Activated T-helper 2 cell treated with anti-CD3 and anti-CD28 coated beads, Interferon-gamma antibody, Interleukin-2, Interleukin-4, amounts not matched to agents 10 μg/mL and 5 μg/mL and 100 μg/mL, durations not matched to agents 14 hours and 24 hours and 36 hours (primary cell): ENCODE measurements at places on chromosomes 3 and 15.

DNA sequence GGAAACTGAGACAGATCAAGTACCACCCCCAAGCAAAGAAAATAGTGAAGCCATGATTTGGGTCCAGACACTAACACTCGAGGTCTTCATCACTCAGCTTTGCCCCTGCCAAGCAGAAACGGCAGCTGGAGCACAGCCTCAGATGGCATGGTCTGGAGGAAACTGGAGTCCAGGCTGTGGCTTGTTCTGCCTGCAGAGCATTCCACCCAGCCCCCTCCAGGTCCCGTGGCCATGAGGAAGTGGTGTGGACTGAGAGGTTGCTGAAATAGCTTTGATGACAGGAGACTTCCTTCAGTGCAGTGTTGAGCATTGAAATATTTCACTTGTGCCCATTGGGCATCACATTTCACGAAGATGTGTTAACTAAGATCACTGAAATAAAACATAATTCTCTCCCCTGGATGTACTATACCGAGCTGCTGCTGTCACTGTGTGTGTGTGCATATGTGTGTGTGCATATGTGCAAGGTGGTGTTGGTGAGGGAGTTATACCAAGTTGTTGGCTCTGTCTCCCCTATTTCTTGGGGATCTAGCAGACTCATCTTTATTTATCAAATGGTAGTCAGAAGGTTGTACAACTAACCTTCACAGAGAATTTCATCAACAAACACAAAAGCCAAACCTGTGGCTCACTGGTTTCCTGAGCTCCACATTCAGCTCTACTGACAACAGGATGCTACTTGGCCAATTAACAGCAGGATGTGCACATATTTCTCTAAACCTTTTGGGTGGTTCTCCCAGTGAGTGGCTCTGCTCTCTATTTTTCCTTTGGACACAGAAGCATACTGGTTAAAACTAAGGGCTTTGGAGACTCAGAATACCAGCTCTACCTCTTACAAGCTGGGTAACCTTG is 660.1 kb upstream of the CFAP20DC start:
- H3K4me1 ChIP-seq = peaks cover 2% of the 10 kb centered on the region
- H3K4me3 ChIP-seq = no peak overlapping the region
- H3K36me3 ChIP-seq = peaks cover 11% of the 10 kb centered on the region
- no peak for DNase-seq
- H3K27me3 ChIP-seq = peaks cover 2% of the 10 kb centered on the region

- H3K27ac ChIP-seq = no peak overlapping the region
- no peak for DNase-seq
- no peaks in the 10 kb centered on the region for H3K36me3 ChIP-seq
- no peaks in the 10 kb centered on the region for H3K4me1 ChIP-seq
Observed at GRCh38 chr3:103170651-103171050, 735.8 kb downstream of the ZPLD1 start.

GRCh38 chr3:25130724-25131520 is 297.1 kb upstream of the RARB start:
- no peak overlapping the region for H3K27ac ChIP-seq
- no peak for DNase-seq
- H3K4me3 ChIP-seq = no peak overlapping the region
- no peaks in the 10 kb centered on the region for H3K36me3 ChIP-seq
- H3K4me1 ChIP-seq = no peaks in the 10 kb centered on the region

- H3K27me3 ChIP-seq = no peaks in the 10 kb centered on the region
- no peaks in the 10 kb centered on the region for H3K4me1 ChIP-seq
- no peaks in the 10 kb centered on the region for H3K36me3 ChIP-seq
- H3K27ac ChIP-seq = no peak overlapping the region
- H3K4me3 ChIP-seq = no peak overlapping the region
Observed at GRCh38 chr15:62244762-62245161, 79.7 kb upstream of the C2CD4B start.

DNA sequence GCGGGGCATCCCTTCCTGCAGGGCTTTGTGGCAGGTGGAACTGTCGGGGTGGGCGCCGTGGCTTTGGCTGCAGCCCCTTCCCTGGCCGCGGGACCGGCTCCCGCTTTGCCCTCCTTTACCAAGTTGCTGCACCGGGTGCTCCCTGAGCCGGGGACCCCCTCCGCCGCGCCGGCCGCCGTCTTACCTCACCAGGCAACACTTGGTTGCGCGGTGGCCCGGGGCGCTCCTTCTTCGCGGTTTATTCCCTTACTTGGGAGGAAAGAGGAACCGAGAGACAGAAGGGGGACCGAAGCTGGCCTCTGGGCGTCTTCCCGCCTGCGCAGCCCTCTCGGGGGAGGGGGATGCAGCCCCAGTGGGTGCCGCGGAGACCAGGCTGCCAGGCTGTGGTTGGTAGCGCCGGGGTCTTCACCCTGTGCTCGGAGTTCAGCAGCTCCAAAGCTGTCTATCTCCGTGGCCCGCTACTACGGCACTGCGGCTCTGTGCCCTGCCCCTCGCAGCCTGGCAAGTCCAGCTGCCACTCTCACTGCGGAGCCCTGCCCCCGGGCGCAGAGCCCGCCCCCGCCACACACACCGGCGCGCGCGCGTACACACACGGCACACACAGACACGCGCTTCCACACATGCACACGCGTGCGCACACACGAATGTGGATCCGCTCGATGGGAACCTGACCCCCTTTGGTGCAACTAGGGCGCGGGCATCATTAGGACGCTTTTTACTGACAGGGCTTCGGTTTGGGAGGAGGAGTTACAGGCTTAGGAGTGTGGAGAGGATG is at the start of gene DGKG:
Gene DGKG (minus strand): TSS at position 473 of the 775 bp plus-strand sequence. CDS start 41,775 bp downstream, outside the sequence.
- peaks cover 51% of the 10 kb centered on the region for H3K27me3 ChIP-seq
- H3K27ac ChIP-seq = no peak within 1 kb of the TSS
- H3K4me1 ChIP-seq = no peaks in the 10 kb centered on the region
- H3K36me3 ChIP-seq = no peaks in the 10 kb centered on the region
- DNase-seq = no peak
- no peak within 1 kb of the TSS for H3K4me3 ChIP-seq

- H3K27ac ChIP-seq = no peak overlapping the region
- no peaks in the 10 kb centered on the region for H3K27me3 ChIP-seq
- H3K36me3 ChIP-seq = no peaks in the 10 kb centered on the region
- no peak for DNase-seq
- H3K4me3 ChIP-seq = no peak overlapping the region
Observed at GRCh38 chr15:57914350-57915055, 151.0 kb downstream of the ALDH1A2 start.

GRCh38 chr3:192869131-192870031 is 48.3 kb downstream of the MB21D2 start:
- DNase-seq = no peak
- H3K27me3 ChIP-seq = no peaks in the 10 kb centered on the region
- no peak overlapping the region for H3K4me3 ChIP-seq
- peaks cover 6% of the 10 kb centered on the region for H3K36me3 ChIP-seq

DNA sequence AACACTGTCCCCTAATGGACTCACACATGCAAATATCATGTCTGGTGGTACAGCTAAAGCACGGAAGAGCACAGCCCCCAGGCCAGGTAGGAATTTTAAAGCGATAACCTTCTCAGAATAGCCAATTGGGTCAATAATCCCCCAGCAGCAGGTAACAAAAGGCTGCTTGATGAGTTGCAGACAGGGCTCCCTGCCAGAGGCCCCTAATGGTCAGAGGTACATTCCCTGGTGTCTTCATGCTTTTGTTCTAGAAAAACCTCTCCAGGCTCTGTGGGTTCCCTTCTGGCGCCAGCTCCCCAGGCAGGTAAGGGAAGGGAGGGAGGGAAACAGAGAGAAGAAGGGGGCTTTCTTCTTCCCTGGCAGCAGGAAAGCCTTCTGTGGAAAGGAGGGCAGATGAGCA is 43.4 kb upstream of the PRTG start:
- H3K27ac ChIP-seq = no peak overlapping the region
- H3K36me3 ChIP-seq = no peaks in the 10 kb centered on the region
- DNase-seq = no peak
- H3K4me1 ChIP-seq = no peaks in the 10 kb centered on the region

GRCh38 chr3:10631224-10631623 is 125.8 kb upstream of the ATP2B2 start:
- H3K4me3 ChIP-seq = no peak overlapping the region
- H3K27ac ChIP-seq = no peak overlapping the region
- DNase-seq = no peak

DNA sequence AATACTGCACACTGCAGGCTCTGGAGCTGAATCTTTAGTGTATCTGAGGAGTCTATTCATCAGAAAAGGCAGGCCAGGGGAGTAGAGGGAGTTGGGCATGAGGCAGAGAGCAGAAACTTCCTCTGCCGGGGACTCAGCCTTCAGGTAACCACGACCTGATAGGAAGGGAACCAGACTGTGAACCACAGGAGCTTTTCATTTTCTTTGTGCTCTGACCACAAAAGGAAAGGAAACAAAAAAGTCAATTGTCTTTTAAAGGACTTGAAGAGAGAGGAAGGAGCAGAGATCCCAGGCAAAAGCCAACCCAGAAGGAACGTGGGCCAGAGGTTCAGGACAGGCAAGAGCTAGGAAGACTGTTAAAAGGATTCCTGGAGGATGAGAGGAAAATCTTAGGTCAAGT is 573.3 kb downstream of the EPHB1 start:
- no peak for DNase-seq
- H3K4me1 ChIP-seq = no peaks in the 10 kb centered on the region
- no peak overlapping the region for H3K4me3 ChIP-seq

GRCh38 chr15:96296264-96296663 is 34.2 kb upstream of the NR2F2 start:
- H3K36me3 ChIP-seq = no peaks in the 10 kb centered on the region
- no peak overlapping the region for H3K27ac ChIP-seq
- no peak overlapping the region for H3K4me3 ChIP-seq
- no peak for DNase-seq

GRCh38 chr3:41212088-41212487 is 12.8 kb downstream of the CTNNB1 start:
- no peak overlapping the region for H3K4me3 ChIP-seq
- H3K4me1 ChIP-seq = peaks cover 54% of the 10 kb centered on the region
- H3K27me3 ChIP-seq = no peaks in the 10 kb centered on the region
- peaks cover 50% of the 10 kb centered on the region for H3K36me3 ChIP-seq
- no peak overlapping the region for H3K27ac ChIP-seq

DNA sequence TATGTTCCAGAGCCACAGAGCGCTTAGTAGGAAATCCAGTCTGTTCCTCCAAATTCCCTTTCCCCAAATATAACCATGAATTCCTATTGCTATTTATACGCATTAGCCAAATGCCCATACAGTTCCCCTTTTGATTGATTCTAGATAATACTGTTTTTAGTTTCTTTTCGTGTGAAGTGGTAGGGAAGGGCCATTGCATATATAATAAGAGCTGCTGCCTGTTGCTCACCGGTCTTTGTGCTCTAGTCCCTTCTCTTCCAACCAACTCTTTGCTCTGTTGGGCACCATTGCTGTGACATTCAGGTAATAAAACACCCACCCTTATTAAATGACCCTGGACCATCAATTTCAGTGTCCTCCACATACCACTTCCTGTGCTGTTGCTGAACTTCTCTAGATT is 379.9 kb upstream of the KCNMB2 start:
- H3K4me3 ChIP-seq = no peak overlapping the region
- H3K4me1 ChIP-seq = peaks cover 1% of the 10 kb centered on the region
- no peak for DNase-seq
- H3K27ac ChIP-seq = no peak overlapping the region

GRCh38 chr3:153032891-153033290 is 129.1 kb upstream of the RAP2B start:
- H3K4me3 ChIP-seq = no peak overlapping the region
- H3K4me1 ChIP-seq = no peaks in the 10 kb centered on the region
- peaks cover 18% of the 10 kb centered on the region for H3K27me3 ChIP-seq
- H3K36me3 ChIP-seq = no peaks in the 10 kb centered on the region

DNA sequence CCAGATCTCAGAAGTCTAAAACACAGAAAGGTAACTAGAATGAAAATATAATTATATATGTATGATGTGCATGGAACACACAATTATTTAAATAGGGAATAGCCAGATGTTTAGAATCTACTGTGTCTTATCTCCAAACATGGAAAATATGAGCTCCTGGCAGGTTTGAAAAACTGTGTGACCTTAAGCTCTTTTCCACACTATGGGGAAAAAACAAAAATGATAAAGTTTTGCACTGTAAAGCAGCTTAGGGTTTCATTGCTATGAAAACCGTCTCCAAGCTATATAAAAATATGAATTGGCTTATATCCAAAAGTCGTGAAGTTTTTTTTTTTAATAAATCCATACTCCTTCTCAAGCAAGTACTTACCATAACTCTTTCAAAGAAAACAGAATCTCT is 159.8 kb downstream of the ERC2 start:
- no peak overlapping the region for H3K27ac ChIP-seq
- peaks cover 2% of the 10 kb centered on the region for H3K4me1 ChIP-seq
- peaks cover 5% of the 10 kb centered on the region for H3K27me3 ChIP-seq
- H3K36me3 ChIP-seq = no peaks in the 10 kb centered on the region
- no peak for DNase-seq

GRCh38 chr3:116863822-116864589 is 154.4 kb downstream of the TUSC7 start:
- no peaks in the 10 kb centered on the region for H3K27me3 ChIP-seq
- no peak overlapping the region for H3K27ac ChIP-seq
- DNase-seq = no peak
- H3K36me3 ChIP-seq = no peaks in the 10 kb centered on the region
- H3K4me1 ChIP-seq = no peaks in the 10 kb centered on the region

DNA sequence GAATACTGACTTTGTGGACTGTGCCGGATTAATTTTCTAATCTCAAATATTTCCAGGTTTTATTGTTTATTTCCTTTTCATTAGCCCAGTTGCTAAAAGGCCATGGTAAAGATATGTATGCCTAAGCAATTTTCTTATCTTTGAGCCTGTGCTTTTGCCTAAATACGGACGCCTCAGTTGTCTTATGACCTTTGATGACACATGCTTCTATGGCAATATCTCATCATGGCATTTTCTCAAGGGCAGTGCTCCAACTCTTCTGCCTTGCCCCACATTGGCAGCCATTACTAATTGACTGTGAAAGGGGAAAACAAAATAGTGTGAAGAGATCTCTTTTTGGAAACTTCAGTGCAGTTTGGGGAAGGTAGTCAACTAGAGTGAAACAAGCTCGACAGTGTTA is 809.6 kb upstream of the NR2F2 start:
- H3K4me3 ChIP-seq = no peak overlapping the region
- no peak for DNase-seq
- no peaks in the 10 kb centered on the region for H3K36me3 ChIP-seq
- H3K27me3 ChIP-seq = peaks cover 2% of the 10 kb centered on the region
- no peaks in the 10 kb centered on the region for H3K4me1 ChIP-seq

DNA sequence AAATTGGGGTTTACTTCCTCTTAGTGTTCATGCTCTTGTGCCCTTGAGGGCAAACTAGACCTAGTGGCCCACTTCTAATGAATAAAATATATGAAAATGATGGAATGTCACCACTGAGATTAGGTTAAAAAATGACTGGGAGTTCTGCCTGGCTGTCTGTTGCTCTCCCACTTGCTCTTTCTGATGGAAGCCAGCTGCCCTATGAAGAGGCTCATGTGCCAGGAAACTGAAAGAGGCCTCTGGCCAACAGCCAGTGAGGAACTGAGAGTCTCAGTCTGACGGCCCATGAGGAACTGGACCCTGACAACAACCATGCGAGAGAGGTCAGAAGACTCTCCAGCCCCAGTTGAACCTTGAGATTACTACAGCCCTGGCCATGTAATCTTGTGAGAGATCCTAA is 107.1 kb upstream of the FHIT start:
- peaks cover 6% of the 10 kb centered on the region for H3K27me3 ChIP-seq
- H3K4me3 ChIP-seq = no peak overlapping the region
- no peaks in the 10 kb centered on the region for H3K36me3 ChIP-seq
- no peak for DNase-seq

GRCh38 chr3:138009476-138010272 is at the start of gene CLDN18:
CLDN18 (plus strand) TSS chr3:138010165; CDS start chr3:138010226, 61 bp downstream.
- no peaks in the 10 kb centered on the region for H3K4me1 ChIP-seq
- H3K27ac ChIP-seq = no peak within 1 kb of the TSS
- no peaks in the 10 kb centered on the region for H3K36me3 ChIP-seq
- DNase-seq = no peak
- H3K4me3 ChIP-seq = no peak within 1 kb of the TSS
